ENCODE measurements at places on chromosomes 13 and 19.

DNA sequence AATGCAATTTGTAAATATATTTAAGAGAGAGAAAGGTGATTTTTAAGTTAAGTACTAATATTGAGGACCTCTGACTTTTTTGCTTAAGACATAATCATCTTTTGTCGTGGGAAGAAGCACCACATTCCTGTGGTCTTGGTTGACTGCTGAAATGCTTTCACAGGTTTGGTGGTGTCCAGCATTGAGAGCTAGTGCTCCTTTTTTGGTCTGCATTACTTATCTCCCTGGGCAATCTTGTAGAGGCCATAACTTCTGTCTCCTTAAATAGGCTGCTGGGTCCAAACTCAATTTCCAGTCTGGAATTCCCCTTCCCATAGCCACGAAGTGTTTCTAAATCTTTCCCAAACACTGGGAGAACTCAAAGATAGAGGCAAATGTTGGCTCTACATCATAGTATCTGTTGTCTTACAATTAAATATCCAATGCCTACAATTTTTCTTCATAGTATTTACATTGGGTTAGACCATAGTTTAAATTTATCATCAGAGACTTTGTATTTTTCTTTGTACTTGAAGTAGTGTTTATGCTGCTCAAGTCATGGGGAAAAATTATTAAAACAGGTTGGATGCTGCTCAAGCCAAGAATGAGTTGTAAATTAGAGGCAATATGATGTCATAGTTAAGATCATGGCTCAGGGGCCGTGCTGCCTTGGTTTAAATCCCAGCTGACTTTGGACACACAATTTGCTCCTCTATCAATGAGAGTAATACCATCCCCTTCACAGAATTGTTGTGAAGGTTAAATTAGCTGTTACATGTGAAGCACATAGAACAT is 105.6 kb downstream of the POSTN start:
- DNase-seq, result no peak

GRCh38 chr19:48991011-48991609 is 2.0 kb downstream of the GYS1 start:
- DNase-seq, result no peak

- peak; percentile 54 for DNase-seq
Observed at GRCh38 chr19:3284759-3285646, 60.5 kb downstream of the CELF5 start.

GRCh38 chr19:19214159-19214490 is 2.4 kb downstream of the NCAN start:
- no peak for DNase-seq

GRCh38 chr13:36129539-36129938 is 1.6 kb downstream of the DCLK1 start:
- no peak for DNase-seq

DNA sequence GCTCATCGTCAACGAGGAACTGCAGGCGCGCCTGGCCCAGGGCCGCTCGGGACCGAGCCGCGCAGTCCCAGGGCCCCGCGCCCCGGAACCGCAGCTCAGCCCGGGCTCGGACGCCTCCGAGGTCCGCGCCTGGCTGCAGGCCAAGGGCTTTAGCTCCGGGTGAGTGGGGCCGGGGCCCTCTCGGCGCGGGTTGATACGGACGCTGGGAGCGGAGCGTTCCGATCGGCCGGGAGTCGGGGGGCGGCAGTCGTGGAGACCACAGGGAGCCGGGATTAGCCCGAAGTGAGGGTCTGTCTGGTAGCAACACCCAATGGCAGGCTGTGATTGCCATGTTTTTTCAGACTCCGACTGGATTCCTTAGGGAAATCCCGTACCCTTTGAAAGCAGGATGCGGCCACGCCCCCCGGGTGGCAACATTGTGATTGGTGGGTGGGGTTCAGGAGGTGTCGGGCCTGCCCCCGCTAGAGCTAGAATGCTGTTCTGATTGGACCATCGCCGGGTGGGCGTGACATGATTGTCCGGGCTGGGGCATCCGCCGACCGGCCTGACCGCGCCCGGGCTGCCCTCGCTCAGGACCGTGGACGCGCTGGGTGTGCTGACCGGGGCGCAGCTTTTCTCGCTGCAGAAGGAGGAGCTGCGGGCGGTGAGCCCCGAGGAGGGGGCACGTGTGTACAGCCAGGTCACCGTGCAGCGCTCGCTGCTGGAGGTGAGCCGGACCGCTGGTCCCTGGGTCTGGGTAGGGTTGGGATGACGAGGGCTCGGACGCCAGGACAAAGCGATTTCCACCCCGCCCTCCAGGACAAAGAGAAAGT is 11.3 kb downstream of the EPS8L1 start:
- DNase-seq, result no peak

GRCh38 chr13:61608138-61608537 is 192.5 kb upstream of the PCDH20 start:
- DNase-seq, result no peak

DNA sequence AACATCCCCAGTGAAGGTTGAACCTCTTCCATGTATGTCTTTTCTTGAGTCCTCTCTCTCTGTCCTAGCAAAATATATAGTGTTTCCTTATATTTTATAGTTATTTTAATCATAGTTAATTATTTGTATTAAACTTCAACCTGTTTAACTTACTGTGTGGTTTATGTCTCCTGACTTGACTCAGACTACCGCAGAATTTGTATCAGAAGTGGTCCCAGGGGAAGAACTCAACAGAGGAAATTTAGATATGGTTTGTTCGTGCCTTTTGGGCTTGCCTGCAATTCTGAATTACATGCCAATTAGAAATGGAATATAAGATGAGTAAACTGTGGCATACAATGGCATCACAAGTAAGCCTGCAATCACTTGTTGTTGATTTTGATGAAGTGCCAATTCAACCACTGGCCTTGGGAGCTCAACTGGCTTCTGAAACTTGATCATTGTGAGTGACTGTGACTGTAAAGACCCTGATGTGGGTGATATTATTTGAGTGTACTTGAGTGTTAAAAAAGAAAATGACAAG is 1459.5 kb upstream of the PCDH20 start:
- DNase-seq, result no peak

Data from T-cell (primary cell).